AG08396 (cell line): ENCODE measurements at places on chromosomes 7 and 10.

- DNase-seq: no peak
These were observed 234.0 kb upstream of the PITRM1 start for GRCh38 chr10:3406556-3406955.

GRCh38 chr10:124458889-124459288 is 2.7 kb upstream of the LHPP start:
- DNase-seq: no peak

DNA sequence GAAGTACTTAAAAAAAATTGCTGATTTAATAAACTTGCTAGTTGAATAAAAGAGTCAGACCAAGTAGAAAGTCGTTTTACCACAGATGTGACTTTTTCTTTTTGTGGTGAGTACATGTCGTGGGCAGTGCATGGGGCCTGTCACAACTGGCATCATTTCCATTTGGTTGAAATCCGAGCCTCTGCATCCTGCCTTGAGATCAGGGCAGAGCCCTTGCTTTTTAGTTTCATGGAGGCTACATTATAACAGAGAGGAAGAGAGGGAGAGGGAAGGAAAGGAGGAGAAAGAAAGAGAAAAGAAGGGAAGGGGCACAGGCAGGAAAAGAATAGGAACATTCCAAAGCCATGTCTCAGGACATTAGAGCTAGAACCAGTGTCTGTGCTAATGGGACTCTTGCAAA is 20.4 kb upstream of the INSYN2A start:
- DNase-seq: no peak

DNA sequence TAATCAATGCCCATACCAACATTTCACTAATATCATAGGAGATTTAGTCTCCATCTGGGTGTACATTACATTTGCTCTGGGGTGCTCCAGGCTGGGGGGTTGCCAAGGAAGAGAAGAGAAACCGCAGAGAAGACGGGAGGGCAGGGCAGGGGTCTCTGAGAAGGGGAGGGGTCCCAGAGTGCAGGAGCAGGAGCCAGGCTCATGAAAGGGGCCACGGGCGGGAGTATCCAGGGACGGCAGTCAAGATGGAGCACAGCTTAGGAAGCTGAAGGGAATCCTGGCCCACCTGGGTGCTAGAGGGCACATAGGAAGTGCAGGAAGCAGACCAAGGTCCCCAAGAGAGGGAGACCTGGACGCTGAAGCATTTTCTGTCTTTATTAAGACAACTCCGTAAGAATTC is 2.2 kb downstream of the LEP start:
- no peak for DNase-seq
